Stimulated activated CD8-positive, alpha-beta memory T cell treated with anti-CD3 and anti-CD28 coated beads, Interleukin-7, amount 100 ng/mL, for 1 hour (primary cell): ENCODE measurements at places on chromosomes 7 and 10.

DNA sequence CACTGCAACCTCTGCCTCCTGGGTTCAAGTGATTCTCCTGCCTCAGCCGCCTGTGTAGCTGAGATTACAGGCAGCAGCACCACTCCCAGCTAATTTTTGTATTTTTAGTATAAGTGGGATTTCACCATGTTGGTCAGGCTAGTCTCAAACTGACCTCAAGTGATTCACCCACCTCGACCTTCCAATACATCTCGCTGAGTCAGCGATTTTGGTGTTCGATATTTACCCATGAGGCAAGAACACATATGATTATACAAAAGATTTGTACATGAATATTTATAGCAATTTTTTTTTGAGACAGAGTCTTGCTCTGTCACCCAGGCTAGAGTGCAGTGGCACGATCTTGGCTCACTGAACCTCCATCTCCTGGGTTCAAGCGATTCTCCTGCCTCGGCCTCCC, 19.8 kb downstream of the PNLIP start:
- no peak for DNase-seq

- DNase-seq = no peak
Measured at GRCh38 chr7:108403597-108404217, 52.5 kb downstream of the NRCAM start.

DNA sequence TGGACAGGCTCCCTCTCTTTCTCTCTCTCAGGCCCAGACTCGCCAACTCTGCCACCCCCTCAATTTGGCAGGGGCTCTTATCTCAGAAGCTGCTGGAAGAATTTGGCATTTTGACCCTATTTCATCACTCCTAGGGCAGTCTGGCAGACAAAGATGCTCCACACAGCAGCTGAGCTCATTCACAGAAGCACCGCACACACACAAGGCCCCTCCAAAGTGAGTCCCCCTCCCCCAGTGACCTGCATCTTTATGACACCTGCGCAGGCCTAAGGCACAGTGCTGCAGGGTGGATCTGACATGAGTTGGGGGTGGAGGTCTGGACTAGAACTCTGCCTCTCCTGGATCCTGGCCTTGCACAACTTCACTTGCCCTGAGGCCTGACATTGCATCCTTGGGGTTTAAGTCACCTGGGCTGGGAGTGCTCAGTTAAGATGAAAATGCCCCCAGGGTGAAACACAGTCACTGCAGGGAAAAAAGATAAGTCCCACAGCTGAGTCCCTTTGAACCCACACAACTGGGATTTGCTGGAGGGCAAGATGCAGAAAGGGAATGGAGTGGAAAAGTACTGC, 41.1 kb upstream of the DUSP5 start:
- DNase-seq = no peak

DNA sequence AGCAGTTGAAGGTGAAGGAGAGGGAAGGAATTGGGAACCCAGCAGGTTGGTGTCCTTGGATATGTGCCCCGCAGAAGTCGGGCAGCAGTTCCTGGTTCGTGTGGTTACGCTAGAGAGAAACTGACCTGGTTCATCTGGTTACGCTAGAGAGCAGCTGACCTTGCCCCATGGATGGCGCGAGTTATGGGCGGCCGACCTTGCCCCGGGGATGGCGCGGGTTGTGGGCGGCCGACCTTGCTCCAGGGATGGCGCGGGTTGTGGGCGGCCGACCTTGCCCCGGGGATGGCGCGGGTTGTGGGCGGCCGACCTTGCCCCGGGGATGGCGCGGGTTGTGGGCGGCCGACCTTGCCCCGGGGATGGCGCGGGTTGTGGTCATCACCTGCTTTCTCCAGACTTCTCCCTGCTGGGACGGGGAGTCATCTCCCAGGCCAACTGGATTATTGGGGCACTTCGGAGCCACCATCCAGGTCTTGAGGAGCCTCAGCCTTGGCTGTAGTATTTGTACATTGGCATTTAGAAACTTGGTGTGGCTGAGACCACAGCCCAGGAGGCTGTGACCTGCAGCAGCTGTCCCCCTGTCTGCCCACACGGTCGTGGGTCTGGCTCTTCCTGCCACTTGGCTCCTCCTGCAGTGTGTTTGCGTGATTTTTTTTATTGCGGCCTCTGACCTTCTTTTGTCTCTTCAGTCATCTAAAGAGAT, 6.1 kb downstream of the GET4 start:
- no peak for DNase-seq

DNA sequence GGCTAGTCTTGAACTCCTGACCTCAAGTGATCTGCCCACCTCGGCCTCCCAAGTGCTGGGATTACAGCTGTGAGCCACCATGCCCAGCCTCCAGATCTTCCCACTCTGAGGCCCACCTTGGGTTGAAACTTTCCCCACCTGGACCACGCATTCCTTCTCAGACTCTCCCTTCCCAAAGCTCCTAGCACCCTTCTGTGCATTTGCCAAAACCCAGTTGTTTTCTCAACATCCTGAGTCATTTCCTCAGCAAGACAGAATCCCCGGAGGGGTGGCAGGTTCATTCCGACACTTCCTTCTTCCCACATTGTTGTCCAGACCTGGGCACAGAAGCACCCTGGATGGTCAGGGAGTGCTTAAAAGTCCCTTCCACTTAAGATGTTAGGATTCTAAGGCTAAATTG, 28.9 kb downstream of the BAG3 start:
- DNase-seq = no peak

- DNase-seq = no peak
Measured at GRCh38 chr7:88217675-88218428, 2.0 kb downstream of the SRI start.

- DNase-seq = no peak
Measured at GRCh38 chr10:72295330-72295910, 21.7 kb downstream of the DDIT4 start.

- DNase-seq = no peak
Measured at GRCh38 chr7:103924184-103924583, 65.3 kb downstream of the RELN start.
